Germinal center (tissue), 1 donor: ENCODE measurements at places on chromosomes 6 and 20.

DNA sequence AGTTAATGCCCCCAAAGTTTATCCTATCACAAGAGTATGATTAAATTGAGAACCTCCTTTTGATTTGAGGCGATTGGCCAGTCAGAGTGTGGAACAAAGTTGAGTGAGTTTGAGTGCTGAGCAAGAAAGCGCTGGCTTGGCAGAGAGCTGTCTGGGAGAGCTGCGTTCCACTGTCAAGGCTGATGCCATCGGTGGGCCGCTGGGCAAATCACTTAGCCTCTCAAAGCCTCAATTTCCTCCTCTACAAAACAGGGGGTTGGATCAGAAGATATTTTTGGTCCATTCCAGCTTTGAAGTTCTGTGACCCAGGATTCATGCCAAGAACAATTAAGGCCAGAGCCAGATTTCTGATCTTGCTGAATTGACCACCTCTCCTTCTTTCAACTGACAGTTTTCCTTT is 60.2 kb downstream of the TMEM242 start:
- no peak for DNase-seq

- no peak for DNase-seq
Observed at GRCh38 chr6:5459346-5459745, 198.0 kb downstream of the FARS2 start.

- DNase-seq, result no peak
Observed at GRCh38 chr6:37851997-37852524, 32.5 kb downstream of the ZFAND3 start.

DNA sequence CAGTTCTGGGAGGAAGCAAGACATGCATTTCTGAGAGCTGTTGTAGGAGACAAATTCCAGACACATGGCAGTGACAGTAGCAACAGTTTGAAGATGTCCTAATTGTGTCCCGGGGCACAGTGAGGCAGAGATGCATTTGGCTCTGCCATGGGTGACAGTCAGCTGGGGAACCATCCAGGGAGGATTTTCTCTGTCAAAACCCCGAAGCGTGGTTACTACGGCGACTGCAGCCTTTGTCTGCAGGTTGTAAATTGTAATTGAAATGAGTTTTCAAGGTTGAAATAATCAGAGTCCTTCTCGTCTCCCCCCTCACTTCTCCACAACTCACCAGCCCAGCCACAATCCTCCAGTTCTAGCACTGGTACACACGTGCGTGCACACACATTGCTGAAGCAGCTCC is 100.1 kb downstream of the GRM4 start:
- no peak for DNase-seq

DNA sequence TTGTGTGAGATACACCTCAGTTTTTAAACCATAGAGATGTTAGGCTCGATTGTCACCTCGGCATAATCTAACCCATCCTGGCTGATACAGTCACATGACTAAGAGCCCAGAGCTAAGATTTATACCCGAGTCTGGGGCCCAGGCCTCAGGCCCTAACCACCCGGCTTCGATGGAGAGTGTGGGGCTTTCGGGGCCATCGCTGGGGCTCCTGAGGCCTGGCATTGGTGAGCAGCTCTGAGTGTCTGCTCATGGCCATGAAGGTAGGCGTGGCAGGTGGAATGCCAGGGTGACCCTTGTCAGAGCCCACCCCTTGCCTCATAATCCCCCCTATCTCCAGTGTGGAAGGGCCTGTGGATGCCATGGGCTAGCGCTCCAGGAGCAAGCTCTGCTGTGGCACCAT is 164.3 kb downstream of the BMP7 start:
- DNase-seq, result no peak

- no peak for DNase-seq
Observed at GRCh38 chr6:139967497-139967896, 593.0 kb upstream of the CITED2 start.

DNA sequence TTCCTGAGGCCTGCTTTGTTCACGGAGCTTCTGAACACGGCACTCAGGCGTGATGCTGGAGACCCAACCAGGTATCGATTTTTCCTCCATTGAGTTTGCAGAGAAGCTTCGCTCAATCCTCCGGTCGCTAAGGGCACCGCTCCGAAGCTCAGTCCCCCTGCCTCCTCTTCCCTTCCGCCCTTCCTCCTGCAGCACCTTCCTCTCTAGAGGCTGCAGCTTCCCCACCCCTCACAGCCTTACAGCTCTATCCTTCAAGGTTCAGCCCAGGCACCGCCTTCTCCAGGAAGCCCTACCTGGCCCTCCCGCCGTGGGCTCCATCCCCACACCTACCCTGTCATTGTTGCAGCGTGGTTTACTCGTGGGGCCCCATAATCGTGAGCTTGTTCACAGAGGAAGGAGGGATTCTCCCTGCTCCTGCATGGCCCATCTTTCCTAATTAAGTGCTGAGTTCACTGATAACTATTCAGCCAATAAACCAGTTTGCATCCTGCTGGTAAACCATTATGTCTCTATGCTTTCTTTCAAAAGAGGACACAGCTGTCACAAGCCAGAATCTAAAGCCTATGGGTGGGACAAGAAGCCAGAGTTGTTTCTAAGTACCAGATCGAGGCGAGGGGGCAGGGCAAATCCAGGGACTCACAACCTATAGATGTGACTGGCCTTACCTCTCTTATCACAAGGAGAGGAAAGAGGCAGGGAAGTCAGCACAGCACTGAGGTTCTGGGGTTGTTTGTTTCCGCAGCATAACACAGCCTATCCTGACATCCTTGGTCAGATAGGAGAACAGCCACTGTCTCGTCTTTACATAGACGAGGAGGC is 152.0 kb downstream of the GRM4 start:
- DNase-seq, result no peak

DNA sequence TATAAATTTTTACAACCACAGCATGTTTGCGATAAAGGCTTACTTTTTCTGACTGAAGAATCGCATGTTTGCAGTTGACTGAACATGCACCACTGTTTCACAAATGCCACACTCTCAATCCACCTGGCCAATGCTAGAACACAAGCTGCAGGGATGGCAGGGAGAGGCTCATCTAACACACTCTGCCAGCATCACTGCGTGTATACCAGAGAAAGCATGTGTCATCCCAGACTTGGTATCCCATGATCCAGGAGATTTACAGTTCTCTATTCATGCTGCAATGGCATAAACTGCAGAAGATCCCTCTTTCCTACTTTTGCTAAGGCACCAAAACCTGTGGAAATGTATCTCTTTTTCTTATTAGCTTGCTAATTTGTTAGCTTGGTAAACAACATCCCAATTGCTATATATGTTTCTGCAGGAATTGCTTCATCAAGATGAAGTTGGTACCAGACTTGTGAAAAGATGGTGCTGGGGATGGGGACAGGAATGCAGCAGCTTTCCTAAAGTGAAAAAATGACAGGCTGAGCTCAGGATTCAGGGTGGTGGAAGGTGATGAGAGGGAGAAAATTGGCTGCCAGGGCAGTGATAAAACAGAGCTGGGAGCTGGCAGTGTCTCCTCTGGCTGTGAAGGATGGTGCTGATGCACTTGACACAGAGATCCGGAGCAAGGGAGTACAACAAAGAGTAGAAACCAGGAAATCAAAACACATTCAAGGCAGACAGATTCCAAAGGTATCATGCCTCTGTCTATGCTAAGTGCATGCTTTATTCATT is 186.9 kb downstream of the HIVEP2 start:
- no peak for DNase-seq

- DNase-seq, result no peak
Observed at GRCh38 chr20:33940666-33941065, 53.0 kb upstream of the RALY start.

GRCh38 chr6:37456126-37456525 is 23.1 kb downstream of the CMTR1 start:
- no peak for DNase-seq

GRCh38 chr20:31770243-31770642 is 31.2 kb downstream of the TPX2 start:
- DNase-seq, result no peak

DNA sequence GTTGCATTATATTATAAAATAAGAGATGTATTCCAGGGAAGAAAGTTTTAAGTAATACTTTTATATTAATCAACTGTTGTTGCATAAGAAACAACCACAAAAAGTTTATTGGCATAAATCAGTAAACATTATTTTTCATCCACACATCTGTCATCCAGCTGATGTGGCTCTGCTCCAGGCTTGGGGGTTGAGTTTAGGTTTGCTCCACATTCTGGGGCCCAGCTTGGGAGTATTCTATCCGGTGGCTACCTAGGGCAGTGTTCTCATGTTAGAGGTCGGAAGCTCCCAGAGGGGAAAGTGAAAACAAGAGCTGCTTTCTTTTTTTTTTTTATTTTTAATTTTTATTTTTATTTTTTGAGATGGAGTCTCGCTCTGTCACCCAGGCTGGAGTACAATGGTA is 728.4 kb upstream of the FLRT3 start:
- no peak for DNase-seq

- DNase-seq, result no peak
Observed at GRCh38 chr6:107987805-107988204, 29.8 kb upstream of the SEC63 start.

DNA sequence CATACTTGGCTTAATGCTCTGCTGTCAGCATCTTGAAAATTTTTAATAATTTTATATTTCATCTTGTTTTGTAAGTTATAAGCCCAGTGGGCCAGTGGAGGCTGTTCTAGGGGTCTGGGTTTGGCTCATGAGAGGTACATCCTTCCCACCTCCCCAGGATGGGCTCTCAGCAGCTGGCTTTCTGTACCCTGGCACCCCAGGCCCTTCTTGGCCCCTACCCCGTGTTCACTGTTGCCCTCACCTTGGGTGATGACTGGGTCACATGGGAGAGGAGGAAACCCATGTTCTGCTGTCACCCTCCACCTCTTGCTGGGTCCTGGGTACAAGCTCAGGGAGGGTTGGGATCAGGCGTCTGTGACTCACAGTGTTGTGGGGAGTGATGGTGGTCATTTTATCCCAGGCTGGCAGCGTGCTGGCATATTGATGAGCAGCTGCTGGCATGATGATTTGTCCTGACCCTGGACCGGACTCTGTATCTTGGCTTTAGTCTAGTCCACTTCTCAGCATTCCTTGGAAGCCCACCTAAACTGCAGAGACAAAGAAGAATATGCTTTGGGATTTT is 34.6 kb downstream of the SLC16A10 start:
- DNase-seq, result no peak
